Body of pancreas (tissue), 4 donors: ENCODE measurements at places on chromosomes 7 and 10. TPM values are rescaled to one million over a fixed set of nuclear protein-coding genes. Genes with fewer than 3 reads are reported as not detected.
A peak's percentile ranks its signal among the peaks of the same experiment; 100 is the strongest.

The RNLS gene
- 7.9 TPM for total RNA-seq

The VTI1A gene
- total RNA-seq, result 84.4 TPM

The OR6B1 gene
- not detected for total RNA-seq

The SPDYE2B gene
- not detected for total RNA-seq

The NUTM2A gene
- 1.3 TPM for total RNA-seq

The LOXL4 gene
- 10.6 TPM for total RNA-seq

The TEX36 gene
- total RNA-seq, result not detected

The AGMO gene
- total RNA-seq, result not detected

DNA sequence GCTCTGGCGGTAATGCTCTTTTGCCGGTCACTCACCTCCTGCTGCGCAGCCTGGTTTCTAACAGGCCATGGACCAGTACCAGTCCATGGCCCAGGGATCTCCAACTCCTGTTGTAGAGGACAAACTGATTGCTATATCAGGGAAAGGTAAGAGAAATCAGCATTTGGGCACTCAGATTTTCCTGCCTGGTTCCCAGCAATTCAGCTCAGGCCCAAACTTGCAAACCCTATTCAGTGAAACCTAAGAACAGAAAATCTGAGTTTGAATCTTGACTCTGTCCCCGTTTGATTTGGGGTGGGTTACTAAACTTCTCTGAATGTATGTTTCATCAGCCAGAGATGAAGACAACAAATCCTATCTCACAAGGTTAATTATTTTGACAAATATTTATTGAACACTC is 77.4 kb downstream of the GFRA1 start:
- H3K4me3 ChIP-seq, result no peak overlapping the region
- no peaks in the 10 kb centered on the region for H3K36me3 ChIP-seq
- no peak overlapping the region for H3K27ac ChIP-seq

GRCh38 chr7:5661942-5662341 is 119.5 kb downstream of the RNF216 start:
- no peak for DNase-seq
- H3K27ac ChIP-seq, result no peak overlapping the region
- H3K4me3 ChIP-seq, result no peak overlapping the region
- peaks cover 2% of the 10 kb centered on the region for H3K36me3 ChIP-seq

DNA sequence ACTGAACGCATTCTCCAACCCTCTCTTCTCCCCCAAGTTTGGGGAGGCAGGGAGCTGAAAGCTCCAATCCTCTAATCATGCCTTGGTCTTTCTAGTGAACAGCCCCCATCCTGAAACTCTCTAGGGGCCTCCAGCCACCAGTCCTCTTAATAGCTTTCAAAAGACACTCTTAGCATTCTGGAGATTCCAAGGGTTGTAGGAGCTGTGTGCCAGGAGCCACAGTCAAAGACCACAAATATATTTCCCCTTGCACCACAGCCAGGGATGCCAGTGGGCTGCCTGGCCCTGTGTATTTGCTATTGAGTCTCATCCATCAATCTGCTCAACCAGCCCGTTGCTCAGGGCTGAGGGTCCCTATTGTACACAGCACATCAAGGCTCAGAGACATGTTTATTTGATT is 18.5 kb upstream of the MLXIPL start:
- H3K4me3 ChIP-seq, result no peak overlapping the region
- no peaks in the 10 kb centered on the region for H3K36me3 ChIP-seq
- H3K27me3 ChIP-seq, result no peaks in the 10 kb centered on the region
- H3K27ac ChIP-seq, result no peak overlapping the region
- no peak for DNase-seq
- peaks cover 6% of the 10 kb centered on the region for H3K4me1 ChIP-seq

DNA sequence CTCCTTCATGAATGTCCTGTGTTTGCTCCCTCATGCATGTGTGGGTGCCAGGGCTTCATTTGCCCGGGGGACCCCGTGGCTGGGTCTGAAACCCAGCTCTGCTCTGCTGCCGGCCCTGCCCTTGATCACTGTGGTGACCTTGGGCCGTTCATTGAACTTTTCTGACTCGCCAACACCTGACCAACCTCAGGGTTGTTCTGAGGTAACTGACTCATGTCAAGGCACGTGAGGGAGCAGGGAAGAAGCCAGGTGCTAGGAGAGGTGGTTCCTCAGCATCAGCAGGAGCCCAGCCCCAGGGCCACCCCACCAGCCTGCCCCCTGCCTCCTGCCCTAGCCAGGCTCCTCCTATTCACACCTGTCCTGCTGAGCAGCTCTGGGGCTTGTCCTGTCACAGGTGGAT is 47.9 kb downstream of the TBATA start:
- no peak overlapping the region for H3K27ac ChIP-seq
- H3K36me3 ChIP-seq, result no peaks in the 10 kb centered on the region
- no peak overlapping the region for H3K4me3 ChIP-seq
- DNase-seq, result no peak
- H3K27me3 ChIP-seq, result no peaks in the 10 kb centered on the region

GRCh38 chr7:21923658-21924057 is 22.0 kb downstream of the CDCA7L start:
- H3K27me3 ChIP-seq, result no peaks in the 10 kb centered on the region
- no peaks in the 10 kb centered on the region for H3K36me3 ChIP-seq
- peak; percentile 35 for DNase-seq
- H3K27ac ChIP-seq, result no peak overlapping the region
- no peak overlapping the region for H3K4me3 ChIP-seq
- peaks cover 15% of the 10 kb centered on the region for H3K4me1 ChIP-seq

DNA sequence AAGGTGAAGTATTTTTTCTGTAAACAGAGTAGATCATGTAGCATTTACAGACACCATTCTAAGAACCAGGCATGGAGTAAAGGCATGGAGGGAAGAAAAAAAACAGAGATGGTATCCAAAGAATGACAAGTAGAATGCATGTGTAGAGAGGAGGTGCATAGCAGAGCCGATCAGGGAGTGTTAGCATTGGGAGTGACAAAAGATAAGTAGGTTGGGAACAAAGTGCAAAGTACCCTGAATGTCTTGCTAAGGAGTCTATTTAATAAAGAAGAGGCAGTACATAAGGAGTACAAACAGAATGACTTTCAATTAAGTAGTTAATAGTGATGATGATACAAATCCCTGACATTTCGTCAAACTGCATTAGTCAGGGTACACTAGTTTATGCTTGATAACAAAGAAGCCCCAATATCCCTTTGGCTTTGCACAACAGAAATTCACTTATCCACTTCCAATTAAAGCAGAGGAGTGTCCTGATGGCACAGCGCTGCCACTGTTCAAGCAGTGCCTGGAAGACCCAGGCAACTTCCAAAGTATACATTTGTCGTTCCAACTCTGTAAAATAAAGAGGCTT is 371.5 kb downstream of the TNS3 start:
- no peak overlapping the region for H3K4me3 ChIP-seq
- H3K36me3 ChIP-seq, result no peaks in the 10 kb centered on the region
- H3K27me3 ChIP-seq, result no peaks in the 10 kb centered on the region

- no peaks in the 10 kb centered on the region for H3K4me1 ChIP-seq
- no peaks in the 10 kb centered on the region for H3K36me3 ChIP-seq
- DNase-seq, result no peak
- H3K27ac ChIP-seq, result no peak overlapping the region
- no peak overlapping the region for H3K4me3 ChIP-seq
Observed at GRCh38 chr10:127081851-127082345, 114.5 kb downstream of the INSYN2A start.

GRCh38 chr10:90937645-90938258 is 16.9 kb upstream of the ANKRD1 start:
- no peaks in the 10 kb centered on the region for H3K27me3 ChIP-seq
- no peak overlapping the region for H3K4me3 ChIP-seq
- no peaks in the 10 kb centered on the region for H3K36me3 ChIP-seq
- H3K27ac ChIP-seq, result no peak overlapping the region

GRCh38 chr7:53358269-53358668 is 322.8 kb downstream of the POM121L12 start:
- H3K4me3 ChIP-seq, result no peak overlapping the region
- no peak overlapping the region for H3K27ac ChIP-seq
- no peaks in the 10 kb centered on the region for H3K4me1 ChIP-seq
- no peaks in the 10 kb centered on the region for H3K27me3 ChIP-seq
- no peaks in the 10 kb centered on the region for H3K36me3 ChIP-seq

DNA sequence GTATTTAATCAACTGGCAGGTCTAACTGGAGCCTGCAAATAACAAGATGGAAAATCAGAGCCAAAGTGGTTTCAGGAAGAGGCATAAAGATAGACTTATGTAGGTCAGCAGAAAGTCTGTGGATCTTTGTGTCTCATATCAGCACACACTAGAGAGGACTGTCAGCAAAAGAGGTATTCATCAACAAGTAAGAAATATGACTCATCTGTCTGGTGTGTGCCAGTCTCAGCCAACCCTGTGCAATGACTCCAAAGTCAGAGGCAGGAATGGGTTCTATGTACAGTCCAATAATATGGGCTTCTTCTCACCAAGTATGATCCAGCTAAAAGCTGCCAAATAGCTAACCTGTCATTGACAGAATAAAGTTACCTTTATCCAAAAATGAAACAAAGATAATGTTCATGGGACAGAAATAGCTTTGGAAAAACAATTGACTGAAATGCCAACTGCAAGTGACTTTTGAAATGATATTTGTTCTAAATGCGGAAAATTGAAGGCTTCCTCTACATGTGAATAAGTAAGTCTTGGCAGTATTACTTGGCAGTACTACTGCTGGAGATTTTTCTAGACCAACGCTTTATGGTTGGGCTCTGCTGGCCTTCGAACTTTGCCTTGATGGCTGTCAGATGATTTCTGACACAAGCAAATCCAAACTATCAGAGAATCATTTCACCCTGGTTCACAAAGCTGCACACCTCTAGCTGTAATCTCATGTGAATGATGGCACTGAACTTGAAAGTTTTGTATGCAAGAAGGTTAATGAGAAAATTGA is 272.3 kb upstream of the SEMA3C start:
- DNase-seq, result peak; percentile 25
- H3K36me3 ChIP-seq, result no peaks in the 10 kb centered on the region
- no peak overlapping the region for H3K27ac ChIP-seq
- no peak overlapping the region for H3K4me3 ChIP-seq
- H3K4me1 ChIP-seq, result peaks cover 12% of the 10 kb centered on the region

DNA sequence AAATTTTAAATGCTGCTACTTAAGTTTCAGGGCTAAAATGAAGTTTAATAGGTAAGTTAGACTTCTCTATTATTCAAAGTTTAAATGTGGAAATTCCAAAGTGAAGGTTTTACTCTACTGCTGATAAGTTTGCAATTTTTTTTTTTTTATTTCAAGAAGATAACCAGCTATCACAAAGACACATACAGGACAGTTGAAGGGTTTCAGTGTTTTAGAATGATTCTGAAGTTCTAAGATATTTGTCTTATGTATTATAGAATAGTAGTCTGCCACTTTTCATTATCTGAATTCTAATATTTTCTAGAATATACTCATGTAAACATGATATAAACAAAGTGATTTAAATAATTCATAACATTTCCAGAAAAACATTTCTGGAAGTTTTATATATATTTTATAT is 7.0 kb upstream of the CD36 start:
- no peak overlapping the region for H3K27ac ChIP-seq
- H3K4me3 ChIP-seq, result no peak overlapping the region
- no peak for DNase-seq
- no peaks in the 10 kb centered on the region for H3K27me3 ChIP-seq
- no peaks in the 10 kb centered on the region for H3K4me1 ChIP-seq
- no peaks in the 10 kb centered on the region for H3K36me3 ChIP-seq

GRCh38 chr7:95529701-95530100 is 44.0 kb downstream of the ASB4 start:
- H3K27me3 ChIP-seq, result no peaks in the 10 kb centered on the region
- H3K27ac ChIP-seq, result no peak overlapping the region
- no peaks in the 10 kb centered on the region for H3K36me3 ChIP-seq
- no peak overlapping the region for H3K4me3 ChIP-seq
- DNase-seq, result no peak

DNA sequence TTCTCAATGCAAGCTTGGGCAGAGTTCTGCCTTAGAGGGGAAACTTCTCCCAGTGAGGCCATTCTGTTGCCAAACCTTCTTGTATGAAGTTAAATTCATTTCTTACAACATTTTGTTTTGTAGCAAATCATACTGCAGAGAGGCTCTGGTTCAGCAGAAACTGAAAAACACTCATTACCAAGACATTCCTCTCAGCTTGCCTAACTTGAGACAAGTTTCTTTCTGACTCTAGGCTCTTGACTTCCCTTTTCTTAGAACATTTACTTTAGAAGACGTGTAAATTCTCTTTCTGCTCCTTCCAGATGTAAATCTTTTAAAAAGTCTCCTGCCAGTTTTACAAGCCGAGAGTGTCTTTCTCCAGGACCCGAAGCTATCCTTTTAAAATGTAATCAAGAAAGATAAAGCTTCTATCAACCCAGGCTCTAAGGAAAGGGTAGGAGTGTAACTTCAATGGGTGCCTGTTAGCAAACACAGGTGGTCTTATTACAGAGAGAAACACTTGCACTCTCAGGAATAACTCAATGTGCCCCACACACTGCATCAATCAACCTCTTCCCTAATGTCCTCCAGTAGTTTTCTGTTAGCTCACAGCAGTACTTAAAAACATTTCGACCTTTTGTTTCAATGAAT is 80.5 kb upstream of the TAS2R16 start:
- no peak overlapping the region for H3K4me3 ChIP-seq
- no peaks in the 10 kb centered on the region for H3K36me3 ChIP-seq
- no peaks in the 10 kb centered on the region for H3K4me1 ChIP-seq
- H3K27ac ChIP-seq, result no peak overlapping the region

DNA sequence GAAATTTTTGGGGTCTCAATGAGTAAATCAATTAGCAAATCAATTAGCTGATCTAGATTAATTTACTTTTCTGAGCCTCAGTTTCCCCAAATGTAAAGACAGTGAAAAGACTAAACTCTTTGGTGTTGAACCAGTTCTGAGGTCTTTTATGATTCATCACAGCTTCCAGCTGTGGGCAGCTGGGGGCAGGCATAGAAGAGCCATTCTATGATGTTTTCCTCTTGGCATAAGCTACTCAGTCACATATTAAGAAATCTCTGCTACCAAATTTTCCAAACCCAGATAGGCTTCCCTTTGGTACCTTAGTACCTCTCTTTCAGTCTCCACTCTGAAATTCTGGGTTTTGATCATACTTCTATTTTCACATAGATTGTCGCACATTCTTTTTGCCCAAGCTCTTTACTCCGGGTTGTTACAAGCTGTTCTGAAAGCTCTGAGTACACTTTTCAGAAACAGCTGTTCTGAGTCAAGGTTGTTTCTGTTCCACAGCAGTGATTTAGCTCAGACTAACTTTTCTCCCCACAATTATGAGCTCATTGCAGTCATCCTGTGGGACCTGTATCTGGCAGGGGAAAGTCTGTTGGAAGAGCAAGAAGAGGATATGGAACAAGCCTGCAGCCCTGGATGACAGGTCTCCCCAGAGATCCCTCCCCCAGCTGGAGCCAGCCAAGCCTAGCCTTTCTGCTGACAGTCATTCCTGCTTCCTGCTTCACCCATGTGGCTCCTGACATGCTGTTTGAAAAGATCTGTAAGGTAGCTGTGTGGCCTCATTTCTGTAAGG is 599.6 kb upstream of the GHITM start:
- DNase-seq, result peak; percentile 21
- no peaks in the 10 kb centered on the region for H3K36me3 ChIP-seq
- H3K27ac ChIP-seq, result no peak overlapping the region

GRCh38 chr7:70480927-70481569 is 650.9 kb upstream of the GALNT17 start:
- no peaks in the 10 kb centered on the region for H3K27me3 ChIP-seq
- no peak overlapping the region for H3K27ac ChIP-seq
- peaks cover 19% of the 10 kb centered on the region for H3K4me1 ChIP-seq

GRCh38 chr10:91901784-91902677 is 7.3 kb downstream of the FGFBP3 start:
- peaks cover under 1% of the 10 kb centered on the region for H3K4me1 ChIP-seq
- no peak overlapping the region for H3K4me3 ChIP-seq
- H3K27me3 ChIP-seq, result no peaks in the 10 kb centered on the region
- H3K36me3 ChIP-seq, result no peaks in the 10 kb centered on the region
- peak; percentile 67 for DNase-seq
